Ovary (tissue), 10 donors: ENCODE measurements at places on chromosomes 2 and 18. TPM values are rescaled to one million over a fixed set of nuclear protein-coding genes. Genes with fewer than 3 reads are reported as not detected.

The SULT1C4 gene
- 27.2 TPM for total RNA-seq

The KLHL41 gene
- 1.2 TPM for total RNA-seq

The FOXI3 gene
- not detected for total RNA-seq

The DUSP19 gene
- total RNA-seq: 2.7 TPM

The SH2D6 gene
- total RNA-seq: 0.35 TPM

The RAB6C gene
- 0.08 TPM for total RNA-seq

The LAMA1 gene
- 3.3 TPM for total RNA-seq

DNA sequence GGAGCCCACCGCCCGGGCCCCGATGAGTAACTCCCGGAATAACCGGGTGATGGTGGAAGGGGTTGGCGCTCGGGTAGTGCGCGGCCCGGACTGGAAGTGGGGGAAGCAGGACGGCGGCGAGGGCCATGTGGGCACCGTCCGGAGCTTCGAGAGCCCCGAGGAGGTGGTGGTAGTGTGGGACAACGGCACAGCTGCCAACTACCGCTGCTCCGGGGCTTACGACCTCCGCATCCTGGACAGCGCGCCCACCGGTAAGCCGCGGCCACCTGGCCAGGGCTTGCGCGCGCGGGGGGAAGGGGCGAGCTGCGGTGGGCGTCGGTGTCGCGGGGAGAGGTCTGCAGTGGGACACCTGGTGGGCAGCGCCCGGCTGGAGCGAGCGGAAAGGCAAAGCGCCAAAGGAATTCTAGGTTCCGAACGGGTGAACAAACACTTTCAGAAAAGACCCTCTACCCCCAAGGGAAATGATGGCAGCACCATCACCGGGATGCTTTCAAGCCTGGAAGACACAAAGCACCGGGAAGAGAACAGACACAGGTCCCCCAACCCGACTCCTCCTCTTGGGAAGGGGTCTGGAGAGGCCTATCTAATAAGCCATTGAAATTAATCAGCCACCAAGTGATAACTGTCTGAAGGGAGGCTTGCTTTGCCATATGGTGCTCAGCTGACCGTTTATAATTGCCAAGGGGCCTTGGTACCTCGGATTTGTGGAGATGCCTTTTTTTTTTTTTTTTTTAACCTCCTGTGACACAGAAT is 1.1 kb downstream of the MIB1 start:
- DNase-seq: peak; percentile 35

- DNase-seq: no peak
Observed at GRCh38 chr18:45621061-45621511, 5.8 kb downstream of the SLC14A2 start.

DNA sequence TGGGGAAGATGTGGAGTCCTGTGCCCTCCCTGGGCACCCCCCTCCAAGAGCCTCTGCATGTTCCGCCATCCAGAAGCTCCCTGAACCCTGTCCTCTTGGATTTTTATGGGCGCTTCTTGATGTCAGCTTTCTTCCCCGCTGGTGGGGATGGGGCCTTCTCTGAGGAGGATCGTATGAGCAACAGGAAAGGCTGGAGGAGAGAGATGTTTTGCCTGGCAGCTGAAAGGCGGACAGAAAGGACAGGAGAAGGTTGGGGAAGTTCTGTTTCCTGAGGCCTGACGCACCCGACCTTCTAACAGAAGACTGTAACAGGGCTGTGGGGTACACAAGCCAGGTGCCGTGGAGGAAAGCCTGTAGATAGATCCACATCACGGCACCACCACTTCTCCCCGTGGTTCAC is 238.8 kb downstream of the LDLRAD4 start:
- DNase-seq: no peak

DNA sequence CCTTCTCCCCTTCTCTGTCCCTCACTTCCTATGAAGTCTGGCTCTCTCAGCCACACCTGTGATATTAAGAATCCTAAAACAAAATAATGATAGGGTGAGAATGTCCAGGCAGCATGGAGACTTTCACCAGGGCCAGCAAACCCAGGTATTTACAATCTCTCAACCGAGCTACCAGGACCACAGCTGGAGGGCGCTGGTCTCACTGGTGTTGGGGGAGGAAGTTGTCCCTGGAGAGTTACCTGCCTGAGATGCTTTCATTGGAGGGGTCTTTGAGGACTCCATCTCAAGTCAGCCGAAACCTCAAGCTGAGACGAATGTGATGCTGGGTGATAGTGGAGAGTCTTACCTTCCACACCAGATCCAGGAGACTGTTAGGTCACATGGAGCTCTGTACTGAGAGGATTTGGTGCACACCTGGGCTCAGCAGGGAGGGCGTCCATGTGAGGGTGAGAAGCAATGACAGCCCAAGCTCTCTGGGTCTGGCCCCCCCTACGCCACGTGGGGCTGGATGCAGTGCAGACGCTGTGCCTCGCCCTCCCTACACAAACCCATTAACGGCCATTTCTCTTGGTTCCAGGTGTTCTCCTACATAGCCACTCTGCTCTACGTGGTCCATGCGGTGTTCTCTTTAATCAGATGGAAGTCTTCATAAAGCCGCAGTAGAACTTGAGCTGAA is 27.4 kb downstream of the MAL start:
- DNase-seq: no peak

GRCh38 chr2:212548455-212548819 is 9.8 kb upstream of the ERBB4 start:
- no peak for DNase-seq

GRCh38 chr2:31578316-31578715 is 2.4 kb downstream of the SRD5A2 start:
- no peak for DNase-seq

GRCh38 chr2:148936857-148937450 is 61.9 kb downstream of the KIF5C start:
- DNase-seq: no peak

GRCh38 chr2:181520253-181520652 is 63.1 kb downstream of the ITGA4 start:
- DNase-seq: no peak

- DNase-seq: peak; percentile 61
Observed at GRCh38 chr18:75210274-75211001, at the start of gene TSHZ1. TSHZ1 (plus strand) TSS chr18:75210797; CDS start chr18:75211877, 1,080 bp downstream.

- DNase-seq: no peak
Observed at GRCh38 chr2:81087646-81088045, 783.1 kb upstream of the LRRTM1 start.
